T-helper 17 cell (primary cell): ENCODE measurements at places on chromosomes 12 and 14.

DNA sequence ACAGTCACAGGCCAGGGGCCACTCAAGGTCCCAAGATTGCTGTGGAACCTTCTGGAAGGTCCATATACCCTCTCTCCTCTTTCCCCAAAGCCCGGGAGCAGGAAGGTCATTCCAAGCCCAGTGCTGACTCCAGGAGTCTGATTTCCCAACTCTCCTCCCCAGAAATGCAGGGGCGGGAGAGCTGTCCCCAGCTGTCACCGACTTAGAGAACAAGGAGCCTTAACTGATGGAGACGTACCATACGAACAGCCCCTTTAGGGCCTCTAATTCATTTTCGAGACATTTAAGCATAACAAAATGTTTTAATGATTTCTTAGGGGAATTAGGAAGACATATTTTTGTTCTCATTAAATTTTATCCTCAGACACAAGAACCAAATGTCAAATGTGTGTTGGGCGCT, 99.2 kb downstream of the PHETA1 start:
- DNase-seq = no peak

- no peak for DNase-seq
These were observed 282.4 kb upstream of the RTL1 start for GRCh38 chr14:101185946-101186345.

GRCh38 chr14:72892103-72892878, 1.6 kb downstream of the DPF3 start:
- peak; percentile 17 for DNase-seq

DNA sequence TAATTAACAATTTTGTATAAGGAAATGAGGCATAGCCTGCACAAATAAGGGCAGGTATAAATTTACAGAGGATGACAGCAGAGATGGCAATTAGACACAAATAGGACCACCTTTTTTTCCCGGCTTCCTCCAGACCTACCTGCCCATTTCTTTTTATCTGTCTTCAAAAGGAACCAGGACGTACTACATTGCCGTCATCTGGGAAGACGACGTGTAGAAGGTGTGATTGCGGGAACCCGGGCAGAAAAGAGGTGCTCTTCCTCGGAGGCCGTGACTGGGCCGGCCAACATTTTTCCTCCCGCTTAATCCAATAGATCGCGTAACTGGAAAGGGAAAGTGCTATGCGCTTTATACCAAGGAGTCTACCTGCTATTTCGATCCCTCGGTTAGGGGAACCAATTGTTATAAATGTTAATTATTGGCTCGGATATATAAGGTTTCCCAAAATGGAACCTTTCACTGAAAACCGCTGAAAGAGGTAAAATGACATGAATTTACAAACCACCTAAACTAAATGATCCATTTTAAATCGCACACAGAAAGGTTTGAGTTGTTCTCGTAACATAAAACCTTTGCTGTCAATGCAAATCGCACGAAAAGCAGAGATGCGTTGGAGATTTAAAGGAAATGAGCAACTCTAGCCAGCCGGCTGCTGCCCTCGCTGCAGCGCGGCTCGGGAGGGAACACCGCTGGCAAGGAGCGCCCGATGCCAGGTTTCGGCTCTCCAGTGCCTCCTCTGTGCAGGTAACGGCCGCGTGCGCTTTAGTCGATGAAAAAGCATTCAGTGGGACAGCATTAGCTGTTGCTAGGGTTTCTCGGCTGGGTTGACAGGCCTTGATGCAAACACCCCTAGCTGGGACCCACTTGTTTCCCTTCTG, 2.8 kb upstream of the SIX1 start:
- DNase-seq = no peak

- DNase-seq = no peak
These were observed 3.3 kb downstream of the BRMS1L start for GRCh38 chr14:35829449-35829848.

GRCh38 chr12:78756936-78757335, 107.6 kb upstream of the SYT1 start:
- no peak for DNase-seq

DNA sequence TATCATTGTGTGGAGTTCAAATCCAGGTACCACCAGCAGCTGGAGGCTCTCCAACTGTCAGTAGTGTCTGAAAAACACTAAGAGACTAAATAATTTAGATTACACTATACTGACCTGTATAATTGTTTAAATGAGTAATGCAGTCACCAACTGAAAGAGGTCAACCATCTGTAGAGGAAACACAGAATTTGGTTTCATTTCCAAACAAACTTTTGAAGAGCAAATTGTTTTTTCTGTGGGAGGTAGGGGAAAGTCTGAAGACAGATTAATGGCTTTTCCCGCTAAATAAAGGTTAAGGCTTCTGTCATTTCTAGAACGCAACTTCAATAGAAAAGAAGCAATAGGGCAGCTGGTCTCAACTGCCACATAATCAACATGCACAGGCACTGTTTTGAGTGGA, 462.6 kb downstream of the PRKD1 start:
- no peak for DNase-seq

DNA sequence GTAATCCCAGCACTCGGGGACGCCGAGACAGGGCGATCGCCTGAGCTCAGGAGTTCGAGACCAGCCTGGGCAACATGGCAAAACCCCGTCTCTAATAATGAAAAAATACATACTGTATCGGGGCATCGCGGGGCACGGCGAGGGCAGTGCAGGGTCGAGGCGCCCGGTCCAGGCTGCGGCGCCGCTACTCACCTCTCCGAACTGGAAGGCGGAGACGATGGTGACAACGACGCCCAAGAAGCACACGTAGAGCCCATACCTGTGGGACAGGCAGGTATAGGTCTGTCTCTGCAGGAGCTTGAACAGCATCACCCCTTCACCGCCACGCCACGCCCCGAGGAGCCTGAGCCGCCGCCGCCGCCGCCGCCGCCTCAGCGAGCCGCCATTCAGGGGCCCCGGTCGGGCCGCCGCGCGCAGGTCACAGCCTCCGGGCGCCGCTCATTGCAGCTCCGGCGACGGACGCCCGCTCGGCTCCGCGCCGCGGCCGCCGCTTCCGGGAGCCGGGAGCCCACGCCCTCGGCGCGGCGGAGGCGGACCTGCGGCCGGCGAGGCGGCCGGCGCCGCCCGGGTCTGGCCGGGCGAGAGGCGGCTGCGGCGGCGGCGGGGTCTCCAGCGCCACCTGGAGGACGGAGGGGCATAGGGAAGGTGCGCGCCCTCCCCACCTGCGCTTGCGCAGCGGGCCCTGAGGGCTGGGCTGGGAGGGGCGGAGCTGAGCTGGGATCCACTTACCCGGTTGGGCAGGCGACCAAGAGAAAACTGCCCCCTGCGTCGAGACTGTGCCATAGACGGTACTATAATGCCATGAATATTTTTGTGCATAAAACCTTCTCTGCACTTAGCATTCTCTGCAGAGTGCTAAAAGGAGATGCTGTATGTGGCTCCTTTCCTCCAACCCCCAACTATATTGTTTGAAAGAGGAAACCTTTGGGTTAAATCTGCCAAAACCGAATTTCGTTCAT, at the start of gene GNPTAB:
GNPTAB (minus strand) TSS at position 593 of the 959 bp plus-strand sequence; CDS start at position 309, 284 bp downstream.
- DNase-seq = peak; percentile 93

DNA sequence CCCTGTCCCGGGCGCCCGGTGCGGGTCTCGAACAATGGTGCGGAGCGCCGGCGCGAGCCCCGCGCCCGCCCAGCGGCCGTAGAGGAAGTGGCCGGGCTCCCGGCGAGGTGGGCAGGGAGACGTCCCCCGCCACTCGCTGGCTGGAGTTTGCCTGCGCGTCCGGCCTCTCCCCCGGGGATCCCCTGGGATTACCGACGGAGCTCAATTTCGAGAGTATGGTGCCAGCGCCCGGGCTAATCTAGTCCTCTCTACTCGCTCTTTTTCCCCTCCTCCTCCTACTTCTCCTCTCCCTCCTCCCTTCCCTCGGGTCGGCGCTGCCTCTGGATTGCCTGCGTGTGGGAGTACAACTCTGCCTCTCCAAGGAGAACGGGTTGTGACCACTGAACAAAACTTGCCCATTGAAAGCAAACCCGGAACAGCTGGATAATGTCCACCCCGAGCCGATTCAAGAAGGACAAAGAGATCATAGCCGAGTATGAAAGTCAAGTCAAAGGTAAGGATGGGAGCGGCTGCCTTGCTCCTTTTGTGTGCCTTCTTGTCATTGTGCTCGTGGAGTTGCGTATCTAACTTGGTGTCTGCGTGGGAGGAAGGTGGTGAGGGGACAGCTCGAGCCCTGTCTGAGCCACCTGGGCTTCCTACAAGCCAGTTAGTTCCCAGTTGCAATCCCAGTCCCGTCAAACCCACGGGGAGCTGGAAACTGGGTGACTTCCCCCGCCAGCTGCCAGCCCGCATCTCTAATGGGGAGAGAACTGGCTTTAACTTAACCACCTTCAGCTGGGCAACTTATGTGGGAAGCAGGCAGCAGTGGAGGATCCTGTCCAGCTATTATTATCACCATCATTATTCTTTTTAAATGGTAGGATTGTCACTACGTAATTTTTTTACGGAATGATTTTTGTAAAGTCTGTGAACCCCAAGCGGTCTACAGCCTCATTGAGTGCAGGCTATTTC, at the start of gene SRGAP1:
SRGAP1 (plus strand) TSS at position 310 of the 951 bp plus-strand sequence; CDS start at position 427, 117 bp downstream.
- no peak for DNase-seq

- DNase-seq = no peak
These were observed 186.4 kb downstream of the MSRB3 start for GRCh38 chr12:65464930-65465329.

- peak; percentile 43 for DNase-seq
These were observed 11.7 kb upstream of the NFKBIA start for GRCh38 chr14:35416108-35416750.

GRCh38 chr14:101103321-101103901, 199.9 kb upstream of the RTL1 start:
- DNase-seq = no peak

DNA sequence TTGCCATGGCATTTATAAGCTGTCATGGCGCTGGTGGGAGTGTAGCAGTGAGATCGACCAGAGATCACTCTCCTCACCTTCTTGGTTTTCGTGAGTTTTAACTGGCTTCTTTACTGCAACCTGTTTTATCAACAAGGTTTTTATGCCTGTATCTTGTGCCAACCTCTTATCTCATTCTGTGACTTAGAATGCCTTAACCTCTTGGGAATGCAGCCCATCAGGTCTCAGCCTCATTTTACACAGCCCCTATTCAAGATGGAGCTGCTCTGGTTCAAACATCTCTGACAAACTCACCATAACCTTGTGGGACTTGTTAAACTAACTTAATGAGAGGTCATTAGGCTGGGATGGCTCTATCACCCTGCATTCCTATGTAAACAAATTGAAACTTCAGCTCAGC, 151.3 kb downstream of the CAND1 start:
- no peak for DNase-seq

DNA sequence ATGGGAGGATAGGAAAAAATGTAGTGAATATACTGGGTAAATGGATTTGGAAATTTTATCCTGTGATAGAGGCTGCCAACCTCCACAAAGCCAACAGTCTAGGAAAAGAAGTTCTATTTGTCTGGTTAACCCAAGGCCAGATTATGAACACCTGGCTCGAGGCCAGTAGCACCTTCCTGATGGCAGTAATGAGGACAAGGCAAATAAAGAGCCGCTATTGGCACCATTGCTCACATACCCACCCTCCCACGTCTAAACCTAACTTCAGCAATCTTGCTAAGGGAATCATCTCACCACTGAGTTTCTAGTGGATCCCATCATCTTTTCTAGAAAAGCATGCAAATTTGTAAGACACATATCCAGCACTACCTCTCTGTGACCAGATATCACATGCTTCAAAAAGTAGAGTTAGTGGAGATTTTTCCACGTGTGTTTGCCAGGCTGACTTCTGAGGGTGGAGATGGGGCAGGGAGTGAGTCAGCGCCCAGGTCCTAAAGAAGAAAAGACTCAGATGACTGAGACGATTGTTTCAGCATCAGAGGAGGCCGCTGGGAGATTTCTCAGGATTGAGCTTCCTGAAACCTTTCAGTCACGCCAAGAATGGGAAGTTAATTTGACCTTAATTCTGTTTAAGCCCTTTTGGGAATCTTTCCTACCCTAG, 362.9 kb downstream of the EMP1 start:
- DNase-seq = no peak

DNA sequence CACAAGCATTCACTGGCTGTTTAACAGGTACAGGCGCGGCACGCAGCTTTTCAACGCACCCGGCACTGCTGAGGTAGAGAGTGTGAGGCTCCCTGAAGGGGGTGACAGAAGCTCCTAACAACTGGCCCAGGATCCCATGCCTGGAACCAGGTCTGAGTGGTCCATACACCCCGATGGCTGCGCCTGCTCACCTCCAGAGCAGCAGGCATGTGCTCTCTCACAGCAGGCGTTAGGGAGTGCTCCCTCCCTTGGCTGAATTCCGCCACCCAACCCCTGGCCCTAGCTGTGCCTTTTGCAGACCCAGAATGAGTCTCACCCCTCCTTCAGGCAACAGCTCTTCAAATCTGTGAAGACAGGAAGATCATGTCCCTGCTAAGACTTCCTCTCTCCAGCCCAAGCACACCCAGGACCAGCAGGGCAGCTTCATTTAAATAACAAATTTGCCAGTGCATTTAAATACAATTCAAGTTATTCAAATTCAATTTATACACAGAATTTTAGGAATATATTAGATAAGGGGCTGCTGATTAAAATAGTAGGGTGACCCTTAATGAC, 86.0 kb downstream of the SETD3 start:
- no peak for DNase-seq

GRCh38 chr12:123150275-123150743, 581 bp downstream of the PITPNM2 start:
- no peak for DNase-seq

GRCh38 chr14:28098856-28099255, 667.7 kb upstream of the FOXG1 start:
- DNase-seq = no peak

- DNase-seq = no peak
These were observed 99.1 kb upstream of the CCND2 start for GRCh38 chr12:4174417-4174816.

- no peak for DNase-seq
These were observed 520.7 kb downstream of the MED13L start for GRCh38 chr12:115756804-115757203.

DNA sequence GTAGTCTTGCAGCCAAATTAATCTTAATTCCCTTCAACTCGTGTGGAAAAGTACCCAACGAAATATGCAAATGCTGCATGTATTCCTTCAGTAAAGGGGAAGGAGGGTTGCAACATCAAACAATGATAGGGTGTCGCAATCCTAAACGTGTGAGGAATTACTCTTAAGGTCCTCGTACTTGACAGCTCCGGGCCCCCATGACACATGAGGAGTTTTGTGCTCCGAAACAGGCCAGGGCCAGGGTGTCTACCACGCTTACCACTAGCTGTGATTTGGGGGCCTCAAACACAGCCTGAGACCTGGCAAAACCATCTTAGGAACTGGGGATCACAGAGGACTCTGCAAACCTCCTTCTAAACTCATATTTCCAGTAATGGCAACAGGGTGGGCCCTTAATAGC, 20.4 kb downstream of the FOS start:
- no peak for DNase-seq

- DNase-seq = no peak
These were observed 1.8 kb upstream of the TESC start for GRCh38 chr12:117100851-117101673.
